ENCODE measurements at places on chromosomes 2 and 18.

DNA sequence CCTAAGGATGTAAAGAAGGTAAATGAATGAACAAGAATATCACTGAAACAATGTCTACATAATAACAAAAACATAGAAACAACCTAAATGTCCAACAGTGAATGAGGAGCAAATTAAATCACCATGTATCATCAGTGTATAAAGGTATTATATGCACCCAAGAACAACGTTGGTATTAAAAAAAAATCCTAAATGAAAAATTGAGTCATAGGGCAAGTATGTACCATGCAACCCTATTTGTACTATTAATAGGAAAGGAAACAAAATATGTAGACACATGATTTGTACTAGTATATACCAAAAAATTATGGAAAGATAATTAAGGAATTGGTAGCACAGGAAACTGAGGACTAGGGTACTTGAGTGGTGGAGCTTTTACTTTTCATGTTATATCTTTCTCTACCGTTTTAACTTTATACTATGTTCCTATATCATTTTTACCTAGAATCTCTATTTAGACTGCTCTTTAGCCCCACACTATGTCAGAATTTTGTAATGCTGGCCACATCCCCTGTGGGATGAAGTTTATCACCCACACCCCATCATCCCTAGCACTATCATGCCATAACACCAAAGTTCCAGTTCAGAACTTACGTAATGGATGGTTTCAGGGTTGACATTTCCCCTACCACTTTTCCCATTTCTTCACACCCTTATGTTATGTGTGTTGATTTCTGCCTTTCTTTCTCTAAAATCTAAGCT lies 25.6 kb downstream of the IKZF2 start:
- DNase-seq = peak; percentile 30

DNA sequence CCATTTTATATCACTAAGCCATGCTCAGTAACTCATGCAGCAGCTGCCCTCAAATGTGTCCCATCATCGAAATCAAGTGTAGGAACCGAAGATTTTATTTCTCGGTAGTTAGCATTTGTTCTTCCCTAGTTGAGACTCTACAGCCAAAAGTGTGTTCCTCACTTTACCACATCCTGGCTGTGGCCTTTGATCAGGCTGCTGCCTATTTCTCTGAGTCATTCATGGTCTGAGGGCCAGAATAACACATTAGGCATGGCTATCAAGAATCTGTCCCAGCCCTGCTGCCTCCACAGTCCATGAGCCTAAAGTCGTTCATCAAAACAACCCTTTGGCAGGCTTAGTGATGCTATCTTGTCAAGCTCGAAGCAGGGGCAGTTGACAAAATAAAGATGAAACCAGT lies 300.1 kb downstream of the TDRD15 start:
- DNase-seq = no peak

GRCh38 chr2:134386310-134386709 lies 132.4 kb downstream of the MGAT5 start:
- DNase-seq = no peak

DNA sequence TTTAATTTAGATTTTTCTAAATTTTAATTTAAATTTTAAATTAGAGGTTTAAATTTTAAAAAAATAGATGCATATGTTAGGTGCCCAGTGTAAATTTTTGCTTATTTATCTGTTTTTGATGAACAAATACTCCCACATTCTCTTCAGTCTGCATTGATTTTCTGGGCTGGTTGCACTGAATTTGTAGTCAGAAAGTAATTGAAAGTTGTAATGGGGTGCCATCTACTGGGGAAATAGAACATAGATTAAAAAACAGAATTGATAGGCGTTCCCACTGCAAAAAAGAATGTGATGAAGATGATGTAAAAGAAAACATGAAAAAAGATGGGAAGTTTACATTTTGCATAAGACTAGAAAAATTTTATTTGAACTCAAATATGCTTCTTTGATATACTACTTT lies 51.7 kb upstream of the CCDC85A start:
- no peak for DNase-seq

DNA sequence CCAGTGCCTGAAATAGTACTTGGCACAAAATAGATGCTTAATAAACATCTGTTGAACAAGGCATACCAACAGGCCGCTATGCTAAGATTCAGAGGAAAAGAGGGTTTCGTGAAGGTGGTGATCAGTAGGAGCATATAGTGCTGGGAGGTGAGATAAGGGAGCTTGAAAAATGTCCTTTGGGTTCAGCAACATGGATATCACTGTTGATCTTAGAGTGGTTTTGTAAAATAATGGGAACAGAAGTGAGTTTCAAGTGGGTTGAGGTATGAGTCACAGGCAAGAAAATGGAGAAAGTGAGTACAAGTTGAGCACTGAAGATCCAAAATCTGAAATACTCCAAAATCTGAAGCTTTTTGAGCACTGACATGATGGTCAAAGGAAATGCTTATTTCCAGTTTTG lies 4.4 kb downstream of the CENPO start:
- DNase-seq = no peak

- DNase-seq = no peak
These were observed 4.5 kb upstream of the CREB1 start for GRCh38 chr2:207525296-207525695.

DNA sequence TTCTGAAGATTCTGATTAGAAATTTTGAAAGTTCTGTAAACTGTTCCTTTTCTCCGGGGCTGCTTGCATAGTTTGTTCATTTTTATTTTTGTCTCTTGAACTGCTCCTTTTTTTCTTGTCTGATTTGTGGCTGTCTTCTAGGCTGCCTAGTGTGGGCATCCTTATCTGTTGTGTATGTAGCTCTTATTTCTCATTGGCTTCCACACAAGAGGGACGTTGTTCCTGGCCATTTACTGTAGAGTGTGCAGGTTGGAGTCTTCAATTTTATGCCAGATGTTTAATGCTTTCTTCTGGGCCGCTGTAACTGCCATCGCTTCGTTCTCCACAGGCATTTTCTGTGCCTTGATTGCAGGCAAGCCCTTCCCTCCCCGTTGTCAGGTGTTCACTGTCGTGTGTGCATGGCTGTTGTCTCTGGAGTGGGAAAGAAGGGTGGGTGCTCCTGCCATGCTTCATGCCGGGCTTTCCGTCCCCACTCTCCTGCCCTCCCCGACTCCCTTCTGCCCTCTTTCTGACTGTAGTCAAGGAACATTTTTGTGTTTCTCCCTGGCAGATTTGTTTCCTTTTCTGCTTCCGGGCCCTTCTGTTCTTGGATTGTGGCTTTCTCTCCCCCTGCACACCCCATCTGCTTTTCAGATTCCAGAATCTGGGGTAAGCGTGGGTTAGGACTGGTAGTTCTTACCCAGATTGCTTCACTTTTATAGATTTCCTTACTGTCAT lies 15.5 kb downstream of the CEP192 start:
- no peak for DNase-seq

DNA sequence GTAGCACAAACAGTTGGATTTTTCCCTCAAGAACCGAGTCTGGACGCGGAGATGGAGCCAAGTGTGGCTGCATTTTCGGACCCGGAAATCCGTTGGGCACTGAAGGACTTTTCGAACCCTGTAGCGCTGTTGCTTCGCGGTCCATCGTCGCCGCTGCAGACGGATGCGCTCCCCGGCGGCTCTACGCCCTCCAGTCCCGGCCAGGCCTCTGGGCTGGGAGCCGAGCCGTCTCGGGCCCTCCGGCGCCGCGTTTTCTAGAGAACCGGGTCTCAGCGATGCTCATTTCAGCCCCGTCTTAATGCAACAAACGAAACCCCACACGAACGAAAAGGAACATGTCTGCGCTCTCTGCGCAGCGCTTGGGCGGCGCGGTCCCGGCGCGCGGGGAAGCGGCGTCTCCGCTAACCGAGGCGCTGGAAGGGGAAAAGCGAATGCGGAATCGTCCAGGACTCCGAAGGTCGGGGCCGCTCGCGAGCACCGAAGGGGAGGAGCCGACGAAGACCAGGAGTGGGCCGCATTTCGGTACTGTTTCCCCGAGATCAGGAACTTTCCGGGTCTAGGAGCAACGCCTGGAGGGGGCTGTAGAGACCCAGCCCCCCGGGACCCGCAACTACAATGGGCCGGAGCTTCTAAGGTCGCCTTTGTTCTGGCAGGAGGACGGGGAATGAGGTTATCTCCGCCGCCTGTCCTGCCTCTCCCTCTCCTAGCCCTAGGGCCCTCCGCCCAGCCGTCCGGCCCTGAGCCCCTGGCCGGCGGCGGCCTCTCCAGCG lies 3.2 kb downstream of the EMX1 start:
- DNase-seq = no peak

GRCh38 chr2:100875516-100876230 lies 55.7 kb downstream of the NPAS2 start:
- DNase-seq = no peak

GRCh38 chr2:61714210-61714609 lies 139.7 kb downstream of the FAM161A start:
- no peak for DNase-seq
